Activated CD4-positive, alpha-beta T cell treated with anti-CD3 and anti-CD28 coated beads, Interleukin-2, amount 10 ng/mL, durations not matched to agents 7 days and 5 days (primary cell): ENCODE measurements at places on chromosomes 7 and 10. TPM values are rescaled to one million over a fixed set of nuclear protein-coding genes. Genes with fewer than 3 reads are reported as not detected.
A peak's percentile ranks its signal among the peaks of the same experiment; 100 is the strongest.

DNA sequence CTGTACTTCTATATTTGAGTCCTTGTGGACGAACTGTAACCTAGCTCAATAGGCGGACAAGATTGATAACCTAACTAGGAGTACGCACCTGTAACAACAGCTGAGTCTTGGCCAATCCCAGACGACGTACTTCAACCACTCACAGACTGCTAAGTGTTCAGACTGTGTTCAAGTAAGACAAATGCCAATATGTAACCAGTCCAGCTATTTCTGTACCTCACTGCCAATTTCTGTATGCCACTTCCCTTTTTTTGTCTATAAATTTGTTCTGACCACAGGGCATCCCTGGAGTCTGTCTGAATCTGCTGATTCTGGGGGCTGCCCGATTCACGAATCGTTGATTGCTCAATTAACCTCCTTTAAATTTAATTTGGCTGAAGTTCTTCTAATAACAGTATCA lies 32.2 kb downstream of the HACD1 start:
- peaks cover 7% of the 10 kb centered on the region for H3K27me3 ChIP-seq
- H3K4me1 ChIP-seq, result peaks cover 3% of the 10 kb centered on the region
- H3K4me3 ChIP-seq, result no peak overlapping the region

GRCh38 chr7:131111081-131111576 lies 216.5 kb upstream of the MKLN1 start:
- no peak for DNase-seq
- peaks cover 14% of the 10 kb centered on the region for H3K36me3 ChIP-seq
- peak overlapping the region; percentile 63 for H3K27ac ChIP-seq

DNA sequence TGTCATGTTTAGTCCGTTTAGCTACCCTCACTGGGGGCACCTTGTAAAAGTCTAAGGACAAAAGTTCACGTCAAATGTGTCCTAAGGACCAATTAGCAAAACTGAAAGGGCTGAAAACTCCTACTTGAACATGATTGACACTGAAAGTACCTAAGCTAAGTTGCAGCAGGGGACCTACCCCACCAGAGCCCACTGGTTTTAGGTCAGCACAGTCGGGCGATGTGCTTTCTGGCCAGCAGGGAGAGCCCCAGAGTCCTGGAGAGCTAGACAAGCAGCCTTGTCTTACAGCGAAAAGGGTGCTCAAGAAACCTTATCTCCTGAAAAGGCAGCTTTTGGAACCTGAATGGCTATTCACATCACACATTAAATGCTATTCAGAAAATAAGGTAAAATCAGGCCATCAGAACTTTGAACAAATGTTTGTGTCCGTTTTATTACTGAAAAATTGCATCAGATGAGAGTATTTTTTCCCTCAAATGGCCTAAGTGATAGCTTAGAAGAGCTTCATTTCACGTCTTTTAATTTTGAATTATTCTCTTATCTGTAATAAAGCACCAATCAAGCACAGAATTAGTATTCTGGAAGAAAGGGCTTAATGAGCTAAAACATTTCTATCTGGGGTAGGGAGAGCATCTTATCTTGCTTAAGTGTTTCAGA lies 52.2 kb upstream of the MKI67 start:
- H3K27me3 ChIP-seq, result peaks cover 14% of the 10 kb centered on the region
- H3K4me3 ChIP-seq, result no peak overlapping the region
- peak; percentile 69 for DNase-seq
- H3K36me3 ChIP-seq, result peaks cover 20% of the 10 kb centered on the region
- no peak overlapping the region for H3K27ac ChIP-seq

The ZCWPW1 gene
- total RNA-seq, result 2.7 TPM

DNA sequence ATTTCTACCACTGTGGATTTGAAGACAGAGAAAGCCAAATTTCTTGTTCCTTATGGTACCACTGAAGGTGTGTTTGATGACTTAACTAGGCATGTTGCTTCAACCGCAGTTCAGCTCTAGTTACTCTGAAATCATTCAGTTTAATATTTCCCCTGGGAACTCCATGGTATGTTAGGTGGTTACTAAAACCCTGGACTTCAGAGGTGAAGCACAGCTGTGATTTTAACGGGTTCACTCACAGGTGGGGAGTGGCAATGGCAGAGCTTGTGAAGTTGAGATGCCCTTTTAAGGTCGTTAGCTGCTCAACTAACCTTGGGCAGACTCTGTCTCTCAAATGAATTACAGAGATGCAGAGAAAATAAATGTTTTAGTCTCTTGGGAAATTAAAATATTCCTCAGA lies 163.6 kb upstream of the PHYHIPL start:
- no peaks in the 10 kb centered on the region for H3K27me3 ChIP-seq
- no peak for DNase-seq
- no peak overlapping the region for H3K4me3 ChIP-seq

The MYH16 gene
- total RNA-seq, result not detected

DNA sequence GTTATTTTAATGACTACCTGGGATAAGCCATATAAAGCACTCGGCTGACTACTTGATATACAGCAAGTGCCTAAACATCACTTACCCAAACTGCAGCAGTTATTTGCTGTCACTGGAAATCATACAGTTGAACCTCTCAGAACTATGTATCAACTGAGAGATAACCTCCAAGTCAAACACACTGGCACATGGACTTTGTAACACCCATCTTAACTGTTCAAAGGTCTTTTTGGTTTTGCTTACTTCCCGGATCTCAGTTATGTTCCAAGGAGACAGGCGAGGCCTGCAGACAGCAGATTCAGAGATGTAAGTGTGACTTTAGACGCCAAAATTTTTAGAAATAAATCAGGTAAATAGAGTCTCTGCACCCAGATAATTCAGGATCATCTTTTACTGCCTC lies 34.6 kb upstream of the DAGLB start:
- H3K4me3 ChIP-seq, result peak overlapping the region; percentile 96
- DNase-seq, result no peak
- H3K27me3 ChIP-seq, result no peaks in the 10 kb centered on the region
- H3K4me1 ChIP-seq, result peaks cover 60% of the 10 kb centered on the region

GRCh38 chr7:39615350-39615975 lies 7.9 kb upstream of the RALA start:
- H3K36me3 ChIP-seq, result no peaks in the 10 kb centered on the region
- peaks cover 16% of the 10 kb centered on the region for H3K27me3 ChIP-seq
- H3K4me1 ChIP-seq, result no peaks in the 10 kb centered on the region
- no peak overlapping the region for H3K4me3 ChIP-seq
- no peak for DNase-seq

The HOGA1 gene
- not detected for total RNA-seq

- H3K36me3 ChIP-seq, result no peaks in the 10 kb centered on the region
- H3K4me3 ChIP-seq, result no peak overlapping the region
- no peak for DNase-seq
- no peaks in the 10 kb centered on the region for H3K27me3 ChIP-seq
- peaks cover 7% of the 10 kb centered on the region for H3K4me1 ChIP-seq
Observed at GRCh38 chr10:24481241-24481640, 242.4 kb downstream of the ARHGAP21 start.

- peaks cover 80% of the 10 kb centered on the region for H3K4me1 ChIP-seq
- no peak overlapping the region for H3K27ac ChIP-seq
Observed at GRCh38 chr10:103767756-103768155, 87.6 kb downstream of the SH3PXD2A start.

The CYP2W1 gene
- total RNA-seq, result not detected
